ENCODE measurements at places on chromosomes 5 and 9.

- no peak overlapping the region for H3K4me3 ChIP-seq
- no peaks in the 10 kb centered on the region for H3K27me3 ChIP-seq
- H3K36me3 ChIP-seq = no peaks in the 10 kb centered on the region
- H3K4me1 ChIP-seq = peaks cover 13% of the 10 kb centered on the region
- peak; percentile 43 for DNase-seq
- peak overlapping the region; percentile 6 for H3K27ac ChIP-seq
Observed at GRCh38 chr5:154276973-154277331, 86.4 kb downstream of the GALNT10 start.

DNA sequence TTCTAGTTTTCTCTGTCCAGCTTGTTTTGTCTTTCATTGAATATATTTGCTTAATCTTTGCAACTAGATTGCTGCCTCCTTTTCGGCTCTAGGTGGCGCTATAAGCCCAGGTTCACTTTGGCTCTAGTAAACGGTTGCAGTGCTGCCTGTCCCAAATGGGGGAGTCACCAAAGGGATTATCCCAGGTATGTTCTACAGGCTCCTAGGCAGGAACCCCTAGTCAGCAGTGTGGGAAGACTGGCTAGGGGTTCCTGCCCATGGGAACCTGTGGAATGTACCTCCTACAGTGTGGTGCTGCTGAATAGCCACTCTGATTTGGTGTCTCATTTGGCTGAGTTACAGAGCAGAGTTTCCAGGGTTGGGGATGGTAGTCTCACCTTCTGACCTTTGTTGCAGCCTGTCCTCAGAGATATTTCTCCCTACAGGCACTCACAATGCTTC is 85.2 kb downstream of the ARSB start:
- H3K27ac ChIP-seq = no peak overlapping the region
- H3K4me3 ChIP-seq = no peak overlapping the region
- DNase-seq = peak; percentile 52
- no peaks in the 10 kb centered on the region for H3K4me1 ChIP-seq
- H3K36me3 ChIP-seq = no peaks in the 10 kb centered on the region

- H3K36me3 ChIP-seq = no peaks in the 10 kb centered on the region
- no peaks in the 10 kb centered on the region for H3K27me3 ChIP-seq
- no peak for DNase-seq
- H3K4me3 ChIP-seq = no peak overlapping the region
- peaks cover 6% of the 10 kb centered on the region for H3K4me1 ChIP-seq
Observed at GRCh38 chr9:123820139-123820538, 109.8 kb downstream of the DENND1A start.

- no peaks in the 10 kb centered on the region for H3K4me1 ChIP-seq
- H3K27ac ChIP-seq = no peak overlapping the region
- no peaks in the 10 kb centered on the region for H3K36me3 ChIP-seq
- DNase-seq = no peak
- H3K27me3 ChIP-seq = no peaks in the 10 kb centered on the region
Observed at GRCh38 chr9:90600029-90600428, 42.6 kb downstream of the DIRAS2 start.

- H3K27ac ChIP-seq = no peak overlapping the region
- H3K4me1 ChIP-seq = peaks cover 5% of the 10 kb centered on the region
- peaks cover 6% of the 10 kb centered on the region for H3K27me3 ChIP-seq
- DNase-seq = no peak
- H3K36me3 ChIP-seq = no peaks in the 10 kb centered on the region
- no peak overlapping the region for H3K4me3 ChIP-seq
Observed at GRCh38 chr5:139395844-139396640, 1.1 kb upstream of the PROB1 start.

- no peaks in the 10 kb centered on the region for H3K27me3 ChIP-seq
- H3K4me1 ChIP-seq = peaks cover 22% of the 10 kb centered on the region
- no peaks in the 10 kb centered on the region for H3K36me3 ChIP-seq
- H3K27ac ChIP-seq = peak overlapping the region; percentile 95
- DNase-seq = peak; percentile 42
- H3K4me3 ChIP-seq = peak overlapping the region; percentile 65
Observed at GRCh38 chr9:131394464-131395156, 724 bp downstream of the PRRC2B start.

DNA sequence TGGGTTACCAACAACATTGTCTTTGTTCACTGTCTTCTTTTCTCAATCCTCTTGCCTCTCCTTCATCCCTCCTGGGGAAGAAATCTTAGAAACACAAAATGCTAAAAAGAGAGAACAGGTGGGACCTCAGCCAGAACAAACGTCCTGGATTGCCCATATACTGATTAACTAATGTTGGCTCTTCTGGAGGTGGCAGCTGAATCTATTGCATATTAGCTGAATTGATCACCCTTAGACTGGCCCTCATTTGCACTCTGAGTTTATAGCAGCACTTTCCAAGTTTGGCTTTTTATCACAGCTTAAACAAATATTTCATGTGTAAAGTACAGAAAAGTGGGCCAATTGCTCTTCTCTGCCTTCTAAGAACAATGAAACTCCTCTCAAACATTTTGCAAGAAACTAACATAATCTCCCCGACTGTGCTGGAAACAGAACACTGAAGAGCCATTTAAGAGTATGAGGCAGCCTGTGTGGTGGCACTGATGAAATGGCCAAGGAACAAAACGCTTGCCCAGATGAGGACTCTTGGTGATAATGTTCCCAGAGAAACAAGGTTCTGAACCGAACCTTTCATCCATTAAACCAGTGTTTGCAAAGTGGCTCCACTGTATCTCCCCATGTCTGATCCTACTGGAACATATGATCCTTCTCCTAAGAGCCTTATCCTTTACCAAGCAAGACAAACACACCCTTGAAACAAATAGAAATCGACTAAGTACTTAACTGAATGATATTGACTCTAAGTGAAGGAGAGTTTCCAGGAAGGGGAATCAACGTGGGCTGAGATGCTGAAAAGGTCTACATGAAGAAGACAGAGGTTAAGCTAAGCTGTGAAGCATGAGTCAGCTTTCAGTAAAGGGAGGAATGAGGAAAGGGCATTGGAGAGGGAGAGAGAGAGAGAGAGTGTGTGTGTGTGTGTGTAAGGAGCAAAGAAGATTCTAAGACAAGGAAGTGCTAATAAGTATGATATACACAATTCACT is 83.2 kb upstream of the LIFR start:
- no peak overlapping the region for H3K27ac ChIP-seq
- no peaks in the 10 kb centered on the region for H3K36me3 ChIP-seq
- DNase-seq = no peak
- no peaks in the 10 kb centered on the region for H3K27me3 ChIP-seq
- H3K4me3 ChIP-seq = no peak overlapping the region
- no peaks in the 10 kb centered on the region for H3K4me1 ChIP-seq

DNA sequence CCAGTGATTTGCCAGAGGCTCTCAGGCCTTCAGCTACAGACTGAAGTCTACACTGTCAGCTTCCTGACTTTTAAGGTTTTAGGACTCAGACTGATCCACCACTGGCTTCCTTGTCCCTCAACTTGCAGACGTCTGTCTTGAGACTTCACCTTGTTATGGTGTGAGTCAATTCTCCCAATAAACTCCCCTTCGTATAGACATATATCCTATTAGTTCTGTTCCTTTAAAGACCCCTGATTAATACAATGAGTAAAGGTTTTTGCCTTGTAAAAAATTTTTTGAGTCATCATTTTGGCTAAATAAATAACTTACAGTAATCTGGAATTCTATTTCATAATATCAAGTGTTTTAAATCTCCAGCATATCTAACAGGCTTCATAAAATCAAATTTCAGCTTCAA is 956.3 kb upstream of the CDH6 start:
- no peaks in the 10 kb centered on the region for H3K4me1 ChIP-seq
- H3K27me3 ChIP-seq = no peaks in the 10 kb centered on the region
- no peak for DNase-seq
- H3K36me3 ChIP-seq = no peaks in the 10 kb centered on the region
- H3K27ac ChIP-seq = no peak overlapping the region

- no peaks in the 10 kb centered on the region for H3K4me1 ChIP-seq
- no peak for DNase-seq
- no peak overlapping the region for H3K4me3 ChIP-seq
- H3K27ac ChIP-seq = no peak overlapping the region
- no peaks in the 10 kb centered on the region for H3K27me3 ChIP-seq
- H3K36me3 ChIP-seq = no peaks in the 10 kb centered on the region
Observed at GRCh38 chr5:17381932-17382331, 116.1 kb upstream of the TAF11L2 start.

GRCh38 chr5:181098762-181099601 is 32.0 kb downstream of the OR2V1 start:
- no peaks in the 10 kb centered on the region for H3K4me1 ChIP-seq
- no peak for DNase-seq
- H3K4me3 ChIP-seq = no peak overlapping the region
- no peak overlapping the region for H3K27ac ChIP-seq
- peaks cover 18% of the 10 kb centered on the region for H3K27me3 ChIP-seq

GRCh38 chr5:159123700-159124099 is 24.0 kb upstream of the EBF1 start:
- no peak overlapping the region for H3K27ac ChIP-seq
- no peaks in the 10 kb centered on the region for H3K27me3 ChIP-seq
- no peaks in the 10 kb centered on the region for H3K36me3 ChIP-seq
- no peak overlapping the region for H3K4me3 ChIP-seq

- no peak overlapping the region for H3K27ac ChIP-seq
- no peaks in the 10 kb centered on the region for H3K36me3 ChIP-seq
- no peaks in the 10 kb centered on the region for H3K27me3 ChIP-seq
- no peak overlapping the region for H3K4me3 ChIP-seq
- no peak for DNase-seq
Observed at GRCh38 chr5:52909192-52909591, 80.0 kb upstream of the ITGA2 start.

GRCh38 chr9:107989544-107989943 is 500.0 kb upstream of the KLF4 start:
- H3K27me3 ChIP-seq = no peaks in the 10 kb centered on the region
- H3K4me3 ChIP-seq = no peak overlapping the region
- DNase-seq = no peak
- no peak overlapping the region for H3K27ac ChIP-seq
- no peaks in the 10 kb centered on the region for H3K4me1 ChIP-seq

- DNase-seq = no peak
- no peak overlapping the region for H3K4me3 ChIP-seq
- no peak overlapping the region for H3K27ac ChIP-seq
- no peaks in the 10 kb centered on the region for H3K36me3 ChIP-seq
- no peaks in the 10 kb centered on the region for H3K27me3 ChIP-seq
- H3K4me1 ChIP-seq = peaks cover 10% of the 10 kb centered on the region
Observed at GRCh38 chr5:14249258-14250082, 106.3 kb downstream of the TRIO start.

GRCh38 chr9:34291423-34291822 is 37.6 kb downstream of the KIF24 start:
- DNase-seq = no peak
- H3K27ac ChIP-seq = no peak overlapping the region
- H3K4me3 ChIP-seq = no peak overlapping the region

DNA sequence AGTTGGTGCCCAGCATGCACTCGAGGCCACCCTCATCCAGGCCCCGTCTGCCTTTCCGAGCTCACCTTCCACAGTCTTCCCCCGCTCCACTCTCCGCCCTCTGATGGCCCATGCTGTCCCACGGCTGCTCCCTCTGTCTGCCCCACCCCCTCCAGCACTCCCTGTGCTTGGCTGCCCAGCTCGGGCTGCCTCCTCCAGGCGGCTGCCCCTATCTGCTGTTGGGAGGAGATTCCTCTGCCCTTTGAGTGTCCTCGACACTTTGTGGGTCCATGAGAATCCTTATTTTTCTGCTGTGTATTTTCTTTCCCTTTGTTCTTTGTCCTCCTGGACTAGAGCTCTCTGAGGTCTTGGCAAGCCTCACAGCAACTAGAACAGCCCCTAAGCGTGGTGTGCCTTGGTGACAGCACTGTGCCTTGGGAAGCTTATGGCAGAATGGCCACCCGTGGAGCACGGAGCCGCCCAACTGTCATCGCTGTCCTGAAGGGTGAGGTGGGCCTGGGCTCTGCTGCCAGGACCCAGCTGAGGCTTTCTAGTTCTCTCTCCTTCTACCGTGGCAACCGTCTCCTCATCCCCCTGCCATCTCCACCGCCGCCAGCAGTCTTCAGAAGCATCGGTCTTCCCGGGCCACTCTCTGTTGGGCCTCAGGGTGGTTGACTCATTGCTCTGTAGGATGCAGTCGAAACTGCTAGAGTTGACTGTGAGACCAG is 5.2 kb downstream of the NTMT1 start:
- peaks cover 10% of the 10 kb centered on the region for H3K4me1 ChIP-seq
- H3K36me3 ChIP-seq = peaks cover 10% of the 10 kb centered on the region
- H3K4me3 ChIP-seq = no peak overlapping the region
- H3K27ac ChIP-seq = no peak overlapping the region
- H3K27me3 ChIP-seq = no peaks in the 10 kb centered on the region

All from colonic mucosa (tissue), 4 donors.